ENCODE measurements at places on chromosomes 12 and 14.

GRCh38 chr12:85569261-85569660 is 266.9 kb downstream of the RASSF9 start:
- no peak for DNase-seq

GRCh38 chr12:38689704-38690103 is 215.7 kb downstream of the CPNE8 start:
- no peak for DNase-seq

DNA sequence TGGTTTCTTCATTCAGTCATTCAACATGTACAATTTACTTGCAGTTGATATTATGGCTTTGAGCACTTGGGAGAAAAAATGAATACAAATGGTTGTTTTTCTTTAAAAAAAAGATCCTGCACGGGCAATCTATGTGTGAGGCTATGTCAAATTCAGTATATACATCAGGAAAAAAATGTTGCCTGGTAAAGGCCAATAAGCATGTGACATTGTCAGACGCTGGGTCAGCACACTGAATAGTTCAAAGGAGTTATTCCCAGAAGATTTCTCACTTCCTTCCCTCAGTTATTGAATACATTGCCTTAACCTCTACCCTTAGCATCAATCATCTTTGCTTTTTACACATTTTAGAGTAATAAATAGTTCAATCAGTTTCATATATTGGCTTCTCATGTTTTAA is 319.2 kb downstream of the NUAK1 start:
- no peak for DNase-seq

GRCh38 chr12:26164118-26164517 is 31.3 kb upstream of the SSPN start:
- DNase-seq, result no peak

DNA sequence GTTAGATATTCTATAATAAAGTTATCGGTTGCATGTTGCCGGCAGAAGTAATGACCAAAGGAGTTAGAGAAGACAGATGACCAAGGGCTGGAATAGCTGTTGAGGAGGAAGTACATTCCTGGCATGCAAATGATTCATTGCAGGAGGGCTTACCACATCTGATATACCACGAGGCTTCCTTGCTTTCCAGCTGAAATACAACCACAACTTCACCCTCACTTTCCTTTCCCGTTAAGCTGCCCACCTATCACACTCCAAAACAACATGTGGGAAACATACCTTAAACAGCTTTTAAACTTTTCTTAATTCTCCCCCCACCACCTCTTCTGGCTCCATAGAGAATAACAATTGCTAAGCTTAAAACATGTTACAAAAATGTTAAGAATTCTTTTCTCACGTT is 594.1 kb downstream of the NRXN3 start:
- DNase-seq, result no peak

DNA sequence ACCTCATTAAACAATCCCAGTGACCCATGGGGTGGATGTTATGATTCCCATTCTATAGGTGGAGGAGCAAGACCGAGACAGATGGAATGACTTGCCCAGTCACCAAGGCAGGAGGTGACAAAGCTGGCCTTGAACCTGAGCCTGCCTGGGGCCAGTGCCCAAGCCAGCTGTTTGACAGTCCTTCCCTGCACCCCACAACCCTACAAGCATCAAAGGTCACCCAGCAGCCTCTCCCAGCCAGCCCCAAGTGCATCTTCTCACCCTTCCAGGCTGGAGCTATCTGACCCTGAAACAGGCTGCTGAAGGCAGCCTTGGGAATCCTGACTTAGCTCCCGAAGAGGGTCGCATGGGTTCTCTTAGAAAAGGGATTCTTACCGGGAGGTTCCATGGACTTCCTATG is 20.3 kb downstream of the MMAB start:
- no peak for DNase-seq

DNA sequence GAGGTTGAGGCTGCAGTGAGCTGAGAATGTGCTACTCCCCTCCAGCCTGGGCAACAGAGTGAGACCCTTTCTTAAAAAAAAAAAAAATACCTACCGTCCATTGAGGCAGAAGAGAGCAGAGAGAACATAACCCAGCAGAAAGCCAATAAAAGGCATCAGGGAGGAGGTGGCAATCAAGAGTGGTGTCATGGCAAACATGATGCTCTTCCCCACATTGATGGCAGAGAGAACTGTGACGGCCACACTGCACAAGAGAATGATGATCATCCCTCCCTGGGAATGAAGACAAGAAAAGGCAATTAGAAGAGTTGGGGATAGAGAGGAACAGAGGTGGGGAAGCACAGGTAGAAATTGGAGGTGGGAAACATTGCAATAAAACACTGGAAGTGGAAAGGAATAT is 12.1 kb downstream of the SRSF5 start:
- DNase-seq, result no peak

DNA sequence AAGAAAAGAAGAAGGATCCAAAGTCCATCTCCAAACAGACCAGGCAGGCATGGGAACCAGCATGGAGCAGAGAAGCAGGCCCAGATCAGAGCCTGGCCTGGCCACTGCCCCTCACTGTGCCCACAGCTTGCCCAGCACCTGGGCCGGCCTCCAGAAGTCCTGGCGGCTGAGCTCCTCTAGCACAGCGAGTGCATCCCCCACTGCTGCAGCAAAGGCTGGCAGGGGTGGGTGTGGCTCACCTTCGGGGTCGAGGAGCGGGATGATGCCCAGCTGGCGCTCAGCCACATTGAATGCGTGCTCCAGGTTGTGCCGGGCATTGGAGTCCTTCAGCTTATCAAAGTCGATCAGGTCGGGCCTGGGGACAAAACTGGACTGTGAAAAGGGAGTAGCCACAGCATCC is 78.7 kb downstream of the SPTB start:
- DNase-seq, result no peak

DNA sequence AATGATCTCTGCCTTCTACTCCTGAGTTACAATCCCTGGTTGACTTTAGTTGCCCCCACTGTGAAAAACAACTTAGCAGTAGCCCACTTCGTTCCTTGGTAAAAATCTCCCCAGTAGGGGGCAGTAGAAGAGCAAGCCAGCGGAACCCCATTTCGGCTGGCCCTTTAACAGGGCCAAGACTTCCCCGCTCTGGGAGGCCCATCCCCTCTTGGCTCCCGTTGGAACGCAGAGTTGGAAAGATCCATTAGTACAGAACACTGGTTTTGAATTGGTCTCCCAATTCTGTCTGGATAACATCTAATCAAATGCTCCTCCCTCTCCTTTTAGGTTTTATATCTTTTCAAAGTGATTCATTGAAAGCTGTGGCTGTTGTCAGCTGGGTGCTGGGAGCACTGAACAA is 1133.3 kb downstream of the BCL11B start:
- no peak for DNase-seq

DNA sequence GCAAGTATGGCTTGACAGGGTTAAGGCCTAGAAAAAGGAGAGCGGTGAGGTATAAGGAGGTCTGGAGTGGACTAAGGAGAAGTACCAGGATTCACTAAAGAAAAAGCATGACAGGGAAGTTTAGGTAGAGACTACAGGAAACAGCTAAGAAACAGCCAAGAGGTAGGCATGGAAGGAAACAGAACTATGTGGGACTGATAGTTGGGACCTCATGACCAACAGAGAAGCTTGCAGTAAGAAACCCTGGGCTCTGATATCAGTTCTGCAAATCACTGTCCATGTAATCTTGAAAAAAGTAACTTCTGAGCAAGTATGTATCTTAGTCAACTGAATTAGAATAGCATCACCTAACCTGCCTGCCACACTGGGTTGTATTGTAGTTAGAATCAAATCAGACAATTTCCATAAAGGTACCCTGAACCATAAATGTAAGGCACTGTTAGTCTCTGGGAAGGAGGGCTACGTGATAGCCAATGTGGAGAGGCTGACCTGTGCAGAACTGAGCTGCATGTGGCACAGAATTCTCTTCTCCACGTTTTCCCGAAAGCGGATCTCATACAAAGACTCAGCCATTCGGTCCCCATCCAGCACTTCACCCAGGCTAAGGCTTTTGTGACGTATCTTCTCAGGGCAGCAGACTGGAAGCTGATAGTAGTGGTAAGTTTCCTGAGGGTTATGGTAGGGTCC is 912 bp downstream of the TM9SF1 start:
- no peak for DNase-seq

DNA sequence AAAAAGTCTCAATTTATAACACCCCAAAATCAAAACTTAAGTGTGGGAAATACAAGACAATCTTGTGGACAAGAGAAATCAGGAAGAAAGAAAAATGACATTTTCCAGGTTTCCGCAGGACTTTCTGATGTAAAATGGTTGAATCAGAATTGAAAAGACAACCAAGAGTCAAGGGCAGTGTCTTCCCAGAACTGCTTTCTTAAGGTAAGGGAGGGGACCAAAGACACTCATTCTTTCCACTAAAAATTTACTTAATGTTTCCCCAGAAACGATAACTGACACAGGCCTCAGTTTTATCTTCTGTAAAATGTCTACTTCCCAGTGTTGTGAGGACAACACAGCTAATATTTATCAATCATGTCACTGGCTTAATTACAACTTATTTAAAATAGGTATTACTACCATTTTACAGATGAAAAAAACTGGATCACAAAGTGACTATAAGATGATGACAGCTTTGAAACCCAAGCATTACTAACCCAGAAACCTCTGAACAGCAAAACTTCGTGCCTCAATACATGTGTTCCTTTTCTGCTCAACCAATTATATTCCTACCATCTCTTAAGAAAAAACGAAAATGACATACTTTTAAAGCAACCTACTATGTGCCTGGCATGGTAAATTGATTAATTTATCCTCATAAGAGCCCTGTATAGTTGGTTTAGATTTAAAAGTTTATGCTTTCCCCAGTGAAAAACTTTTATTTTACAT is 4.6 kb downstream of the SINHCAF start:
- DNase-seq, result peak; percentile 70

DNA sequence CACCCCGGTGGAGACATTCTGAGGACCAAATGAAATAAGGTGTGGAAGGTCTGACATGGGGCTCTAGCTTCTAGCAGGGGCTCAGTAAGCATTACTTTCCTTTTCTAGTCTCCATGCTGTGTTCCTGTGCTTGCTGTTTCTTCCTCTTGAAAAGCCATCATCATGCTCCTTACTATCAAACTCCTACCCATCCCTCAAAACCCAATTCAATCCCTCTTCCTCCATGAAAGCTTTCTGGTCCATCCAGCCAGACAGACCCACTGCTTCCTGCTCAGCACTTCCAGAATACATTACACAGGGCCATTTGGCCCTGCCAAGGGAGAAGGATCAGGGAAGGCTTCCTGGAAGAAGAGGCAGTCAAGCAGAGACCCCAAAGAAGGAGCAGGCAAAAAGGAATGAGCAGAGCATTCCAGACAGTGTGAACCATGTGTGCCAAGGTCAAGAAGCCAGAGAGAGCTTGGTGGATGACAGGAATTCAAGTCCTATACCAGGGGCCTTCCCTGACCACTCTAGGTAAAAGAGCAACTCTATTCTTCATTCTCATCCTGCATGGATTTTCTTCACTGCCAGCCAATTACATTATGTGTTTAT is 59.5 kb downstream of the NUAK1 start:
- no peak for DNase-seq

- DNase-seq, result peak; percentile 90
These were observed at the start of gene OAS1 for GRCh38 chr12:112906712-112907414. Gene OAS1, plus strand, starts transcription at chr12:112906962. Its CDS starts 78 bp downstream, at chr12:112907040.

- DNase-seq, result no peak
These were observed 18.3 kb upstream of the LYZ start for GRCh38 chr12:69329669-69330428.

GRCh38 chr14:90999299-90999698 is 61.1 kb downstream of the RPS6KA5 start:
- no peak for DNase-seq

DNA sequence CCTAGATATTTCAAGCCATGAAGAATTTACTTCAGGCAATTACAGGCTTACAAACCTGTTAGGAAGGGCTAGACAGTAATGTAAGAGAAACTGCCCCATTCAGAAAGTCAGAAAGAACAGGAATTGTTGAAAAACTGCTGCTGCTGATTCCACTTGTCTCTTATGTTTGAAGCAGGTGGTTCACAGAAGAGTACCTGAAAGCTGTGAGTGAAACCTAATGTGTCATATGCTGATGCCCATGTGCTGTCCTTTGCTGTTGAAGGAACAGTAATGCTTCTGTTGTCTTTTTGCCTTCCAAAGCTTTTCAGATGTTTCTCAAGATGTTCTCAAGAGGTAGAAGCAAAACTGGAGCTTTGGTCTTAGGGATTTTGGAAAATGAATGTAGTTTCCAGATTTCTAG is 39.0 kb downstream of the MNAT1 start:
- DNase-seq, result no peak

DNA sequence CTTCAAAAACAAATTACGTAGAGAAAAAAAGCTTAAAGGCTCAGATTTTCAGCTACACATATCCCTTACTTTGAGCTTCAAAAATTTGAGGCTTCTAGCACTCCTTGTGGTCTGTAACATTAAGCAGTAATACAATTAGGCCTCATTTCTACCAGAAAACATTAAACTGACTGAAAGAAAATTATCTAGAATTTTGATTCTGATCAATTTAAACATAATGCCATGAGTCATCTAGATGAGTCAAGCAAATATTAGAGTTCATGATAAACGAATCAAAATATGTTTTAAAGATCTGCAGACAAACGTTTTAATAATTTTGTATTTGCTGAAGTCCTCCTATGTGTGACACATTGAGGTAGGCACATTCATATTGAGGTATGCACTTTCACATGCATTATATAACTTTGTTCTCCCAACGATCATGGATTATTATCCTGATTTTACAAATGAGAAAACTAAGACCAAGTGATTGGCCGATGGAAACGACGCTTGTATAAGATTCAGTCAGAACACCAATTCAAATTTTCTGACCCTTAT is 4.3 kb downstream of the OSBPL8 start:
- no peak for DNase-seq

GRCh38 chr12:123064885-123065619 is 84.6 kb downstream of the ARL6IP4 start:
- no peak for DNase-seq

GRCh38 chr14:96945721-96946120 is 148.5 kb downstream of the VRK1 start:
- no peak for DNase-seq
